ENCODE measurements at places on chromosomes 5 and 9.

DNA sequence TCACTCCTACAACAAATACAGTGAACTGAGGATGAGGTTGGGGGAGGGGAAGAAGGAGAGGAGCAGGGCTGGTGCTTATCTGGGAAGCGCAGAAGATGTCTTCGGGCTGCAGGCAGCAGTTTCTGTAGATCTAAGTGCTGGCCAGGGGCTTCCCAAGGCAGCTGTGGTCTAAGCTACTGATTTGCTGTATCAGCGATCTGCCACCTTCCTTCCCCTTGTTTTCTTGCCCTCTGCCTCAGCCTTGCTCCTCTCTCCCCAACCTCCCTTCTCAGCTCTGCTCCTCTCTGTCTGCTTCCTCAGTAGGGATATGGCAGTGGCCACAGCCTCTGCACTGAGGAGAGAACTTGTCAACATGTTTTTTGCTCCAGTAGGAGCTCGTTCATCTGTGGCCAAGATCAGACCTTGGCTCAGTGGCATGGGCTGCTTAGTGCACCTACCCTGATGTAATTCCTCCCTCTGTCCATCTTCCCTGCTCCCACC is 42.8 kb upstream of the IL6ST start:
- peak; percentile 92 for DNase-seq

DNA sequence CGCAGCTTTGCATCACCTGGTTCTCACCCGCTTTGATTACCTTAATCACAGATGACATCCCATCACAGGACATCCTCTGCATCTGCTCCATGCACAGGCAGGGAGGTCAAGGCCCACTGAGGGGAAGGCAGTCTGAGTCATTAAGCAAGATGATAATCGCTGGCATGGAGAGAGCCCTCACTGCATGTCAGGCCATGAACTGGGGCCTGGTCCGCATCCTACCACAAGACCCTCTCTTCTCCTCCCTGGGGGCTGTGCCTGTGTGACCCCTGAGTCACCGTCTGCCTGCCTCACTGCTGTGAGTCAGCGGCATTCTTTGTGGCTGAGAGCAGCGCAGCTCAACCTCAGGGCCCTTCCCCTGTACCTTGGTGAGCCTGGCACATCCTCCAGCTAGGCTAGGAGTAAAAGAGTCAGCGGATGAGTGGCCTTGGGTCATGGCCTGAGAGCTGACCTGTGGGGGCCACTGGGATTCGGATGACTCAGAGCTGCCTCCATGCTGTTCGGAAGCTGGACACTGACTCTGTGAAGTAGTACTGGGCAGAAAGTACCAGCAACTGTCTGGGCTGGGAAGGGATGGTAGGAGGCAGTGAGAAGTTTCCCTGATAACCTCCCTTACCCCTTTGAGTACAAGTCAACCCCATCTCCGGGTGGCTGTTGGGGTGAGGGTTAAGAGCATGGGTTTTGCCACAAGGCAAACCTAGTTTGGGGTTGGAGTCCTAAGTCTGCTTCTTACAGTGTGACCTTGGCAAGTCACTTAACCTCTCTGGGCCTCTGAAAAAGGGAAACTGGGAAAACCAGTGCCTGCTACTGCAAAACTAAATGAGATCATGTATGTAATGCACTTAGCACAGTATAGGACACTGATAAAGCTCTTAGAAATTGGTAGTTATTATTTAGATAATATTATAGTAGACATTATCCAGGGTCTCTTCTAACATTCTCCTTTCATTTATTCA is 14.6 kb upstream of the ARSI start:
- peak; percentile 22 for DNase-seq

DNA sequence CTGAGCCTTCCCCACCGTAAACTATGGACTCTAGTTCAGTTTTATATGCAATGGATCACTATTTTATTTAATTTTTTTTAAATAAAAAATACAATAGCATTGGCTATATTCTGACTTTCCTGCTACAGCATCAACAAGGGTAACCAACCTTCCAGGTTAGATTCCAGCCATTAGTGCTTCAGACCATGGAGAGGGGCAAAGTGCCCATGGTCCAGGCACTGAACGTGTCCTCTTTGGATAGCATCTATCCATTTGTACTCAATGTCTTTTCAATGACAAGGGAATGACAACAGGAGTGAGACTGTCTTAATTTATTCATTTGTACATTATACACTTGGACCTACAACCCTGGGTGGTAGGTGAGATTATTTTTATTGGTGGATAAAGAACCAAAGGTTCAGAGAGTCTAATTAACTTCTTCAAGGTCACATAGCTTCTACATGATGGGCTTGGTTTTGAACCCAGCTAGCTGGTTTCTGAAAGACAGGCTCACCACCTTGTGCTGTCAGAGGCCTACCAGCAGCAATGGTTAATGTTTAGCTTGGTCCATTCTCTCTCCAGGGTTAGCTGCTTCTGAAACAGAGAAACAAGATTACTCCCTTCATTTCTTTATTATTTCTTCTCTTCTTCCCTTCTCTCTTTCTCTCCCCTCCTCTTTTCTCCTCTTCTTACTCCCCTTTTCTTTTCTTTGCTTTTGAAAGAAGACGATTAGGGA is 11.5 kb downstream of the TMEM171 start:
- no peak for DNase-seq

GRCh38 chr5:82327941-82328340 is 49.8 kb upstream of the RPS23 start:
- DNase-seq = no peak

- no peak for DNase-seq
Measured at GRCh38 chr5:67808340-67808739, 407.2 kb upstream of the PIK3R1 start.

- DNase-seq = no peak
Measured at GRCh38 chr5:63081402-63081801, 502.8 kb downstream of the LRRC70 start.

DNA sequence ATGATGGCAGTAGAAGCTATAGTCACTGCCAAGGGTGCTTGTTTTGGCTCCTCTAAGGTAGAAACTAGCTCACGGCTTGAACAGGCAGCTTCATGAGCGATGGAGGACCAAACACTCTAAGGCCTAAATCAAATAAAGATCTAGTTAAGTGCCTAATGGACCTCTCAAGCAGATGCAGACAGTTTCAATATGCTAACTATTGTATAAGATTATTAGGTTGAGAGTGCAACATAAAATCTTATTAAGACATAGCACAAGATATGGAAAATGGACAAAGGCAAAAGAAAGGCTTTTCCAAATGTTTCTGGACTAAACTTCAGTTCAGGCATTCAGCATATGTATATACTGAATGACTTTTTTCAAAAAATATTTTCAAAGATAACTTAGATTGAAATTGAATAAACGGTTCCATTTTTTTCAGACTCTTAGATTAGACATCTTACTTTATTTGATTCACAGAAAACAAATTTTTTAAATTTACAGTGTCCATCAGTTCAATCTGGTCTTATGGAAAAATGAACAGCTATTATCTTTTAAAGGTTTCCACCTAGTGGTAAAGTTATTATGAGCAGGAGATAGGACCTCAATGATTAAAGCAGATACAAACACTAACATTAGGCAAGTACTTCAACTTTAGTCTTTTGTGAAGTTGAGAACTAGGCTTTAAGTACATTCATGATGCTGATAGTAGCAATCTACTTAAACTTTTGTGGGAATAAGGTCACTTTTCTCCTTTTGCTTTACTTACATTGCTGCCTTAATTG is 1167.7 kb downstream of the MAT2B start:
- DNase-seq = no peak

GRCh38 chr5:82334085-82334692 is 56.0 kb upstream of the RPS23 start:
- DNase-seq = no peak

DNA sequence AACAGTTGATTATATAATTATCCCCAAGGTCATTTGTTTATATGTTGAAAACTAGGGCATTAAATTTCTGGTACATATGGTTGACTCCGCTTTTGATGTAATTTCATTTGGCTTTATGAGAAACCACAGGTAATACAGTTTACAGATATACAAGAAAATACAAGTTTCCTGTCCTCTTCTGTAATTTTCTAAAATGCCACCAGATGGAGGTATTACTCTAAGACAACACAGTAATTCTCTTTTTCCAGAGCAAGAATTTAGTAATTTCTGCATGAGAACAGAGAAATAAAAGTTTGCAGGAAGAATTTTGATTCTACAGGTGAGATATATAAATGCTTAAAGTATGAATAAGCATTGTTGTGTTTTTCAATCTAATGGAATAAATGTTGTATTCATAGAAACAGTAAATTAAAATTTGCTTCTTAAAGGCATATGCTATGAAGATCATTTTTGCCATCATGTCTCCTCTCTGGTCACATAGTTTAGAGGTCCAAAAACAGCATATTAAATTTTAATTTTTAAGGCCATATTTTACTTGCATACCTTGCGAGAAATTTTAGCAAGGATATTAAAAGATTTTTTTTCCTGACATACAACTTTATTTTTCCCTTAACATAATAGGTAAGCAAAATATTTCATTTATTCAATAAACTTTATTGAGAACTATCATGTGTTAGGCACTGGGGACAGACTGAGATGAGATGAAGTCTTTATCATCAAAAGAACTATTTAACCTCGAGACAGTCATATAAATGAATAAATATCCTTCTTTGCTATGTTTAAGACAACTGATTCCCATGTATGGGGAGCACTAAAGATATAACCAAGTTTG is 22.7 kb downstream of the CHD1 start:
- DNase-seq = peak; percentile 15

- DNase-seq = no peak
Measured at GRCh38 chr5:87243161-87243844, 24.4 kb upstream of the RASA1 start.

Measured in K562 (cell line).